ENCODE measurements at places on chromosomes 12 and 14.

- DNase-seq: no peak
Measured at GRCh38 chr14:36105401-36105800, 71.1 kb downstream of the PTCSC3 start.

DNA sequence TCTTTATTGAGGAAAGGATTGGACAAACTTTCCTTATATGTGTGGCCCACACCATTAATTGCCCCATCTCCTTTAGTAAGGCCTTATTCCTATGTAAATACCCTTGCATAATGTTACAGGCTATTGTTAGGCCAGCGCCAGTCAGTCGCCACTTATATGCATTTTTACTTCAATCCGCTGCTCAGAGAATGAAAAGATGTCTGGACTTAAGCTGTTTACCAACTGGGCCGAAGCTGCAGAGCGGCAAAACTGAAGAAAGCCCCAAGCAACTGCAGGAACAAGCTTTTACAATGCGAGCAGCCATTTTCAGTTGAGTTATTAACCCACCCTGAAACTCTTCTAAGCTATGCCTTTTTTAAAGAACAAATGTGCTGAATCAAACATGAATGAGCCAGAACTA is 92.1 kb upstream of the OTX2 start:
- DNase-seq: no peak

- DNase-seq: no peak
Measured at GRCh38 chr12:24596768-24597388, 352.0 kb downstream of the BCAT1 start.

GRCh38 chr12:54749191-54749818 is 101.1 kb upstream of the DCD start:
- DNase-seq: no peak

- no peak for DNase-seq
Measured at GRCh38 chr14:104461676-104462449, 117.7 kb upstream of the C14orf180 start.

- no peak for DNase-seq
Measured at GRCh38 chr12:32499048-32499447, 99.7 kb downstream of the FGD4 start.

GRCh38 chr12:18153826-18154225 is 63.8 kb upstream of the RERGL start:
- DNase-seq: no peak

DNA sequence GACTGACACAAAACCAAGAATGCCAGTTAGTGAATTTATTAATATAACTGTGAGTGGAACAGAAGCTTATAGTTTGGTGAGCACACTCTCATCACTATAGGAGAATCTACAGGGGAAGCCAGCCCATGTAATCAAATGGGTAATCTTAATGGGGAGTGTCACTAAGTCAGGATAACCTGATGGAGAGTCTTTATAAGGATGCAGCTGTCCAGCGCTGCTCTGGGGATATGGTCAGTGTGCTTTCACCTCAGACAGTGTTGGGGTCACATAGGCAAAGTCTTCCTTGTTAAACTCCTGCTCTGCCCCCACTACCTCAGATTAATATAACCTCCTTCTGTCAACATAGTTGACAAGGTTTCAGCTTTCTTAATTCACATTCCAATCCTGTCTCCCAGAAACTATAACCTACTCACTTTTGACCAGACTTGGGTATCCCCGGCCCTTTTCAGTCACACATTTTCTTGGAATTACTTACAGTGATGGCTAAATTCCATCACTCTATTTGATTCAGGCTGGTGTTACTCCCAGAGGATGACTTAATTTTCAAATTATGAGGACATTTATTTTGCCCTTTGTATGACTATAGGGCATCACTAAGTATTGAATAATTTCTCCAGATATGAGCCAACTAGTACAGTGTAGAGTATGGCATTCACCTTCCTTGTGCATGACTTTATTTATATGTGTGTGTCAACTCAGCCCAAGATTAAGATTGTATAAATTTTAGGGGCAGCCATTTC is 13.2 kb downstream of the STK38L start:
- no peak for DNase-seq

- no peak for DNase-seq
Measured at GRCh38 chr12:16568873-16569272, 37.1 kb downstream of the LMO3 start.

DNA sequence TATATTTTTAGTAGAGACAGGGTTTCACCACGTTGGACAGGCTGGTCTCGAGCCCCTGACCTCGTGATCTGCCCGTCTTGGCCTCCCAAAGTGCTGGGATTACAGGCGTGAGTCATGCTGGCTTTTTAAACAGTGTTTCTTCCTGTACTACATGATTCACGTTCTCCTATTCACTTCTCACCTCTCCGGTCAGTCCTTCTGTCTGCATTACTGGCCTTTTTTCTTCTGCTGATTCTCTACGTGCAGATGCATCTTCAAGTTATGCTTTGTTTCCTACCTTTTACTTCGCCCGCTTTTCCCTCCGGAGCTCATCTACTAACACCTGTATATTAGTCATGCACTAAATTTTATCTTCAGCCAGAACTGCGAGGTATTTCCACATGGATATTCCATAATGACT is 296.2 kb upstream of the FLRT2 start:
- DNase-seq: no peak

DNA sequence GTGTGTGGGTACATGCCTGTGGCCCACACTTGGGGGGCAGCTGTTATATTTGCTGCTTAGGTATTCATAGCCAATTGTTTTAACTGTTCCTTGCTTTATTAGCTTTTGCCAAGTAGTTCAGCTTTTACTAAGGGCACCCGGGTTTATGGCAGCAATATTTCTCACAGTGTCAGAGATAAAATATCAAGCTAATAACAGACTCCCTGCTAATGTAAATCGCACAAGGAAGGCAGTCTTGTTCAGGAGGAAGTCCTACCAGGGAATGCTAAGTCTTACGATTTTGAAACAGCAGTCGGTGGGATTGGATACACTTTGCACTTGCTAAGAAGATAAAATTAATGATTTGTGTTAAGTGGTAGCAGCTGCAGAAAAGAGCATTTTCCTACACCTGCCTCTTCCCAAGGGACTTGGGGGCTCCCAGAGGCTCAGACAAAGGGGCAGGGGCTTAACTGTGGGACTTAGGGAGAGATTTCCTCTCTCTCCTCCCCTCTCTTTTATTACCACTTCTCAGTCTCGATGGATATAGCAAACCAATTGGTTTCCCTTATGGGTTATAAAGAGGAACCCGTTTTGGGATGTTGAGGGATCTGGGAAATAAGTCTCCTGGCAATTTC is 175.1 kb downstream of the NRXN3 start:
- no peak for DNase-seq

GRCh38 chr12:22765421-22766130 is 140.6 kb downstream of the ETNK1 start:
- no peak for DNase-seq

DNA sequence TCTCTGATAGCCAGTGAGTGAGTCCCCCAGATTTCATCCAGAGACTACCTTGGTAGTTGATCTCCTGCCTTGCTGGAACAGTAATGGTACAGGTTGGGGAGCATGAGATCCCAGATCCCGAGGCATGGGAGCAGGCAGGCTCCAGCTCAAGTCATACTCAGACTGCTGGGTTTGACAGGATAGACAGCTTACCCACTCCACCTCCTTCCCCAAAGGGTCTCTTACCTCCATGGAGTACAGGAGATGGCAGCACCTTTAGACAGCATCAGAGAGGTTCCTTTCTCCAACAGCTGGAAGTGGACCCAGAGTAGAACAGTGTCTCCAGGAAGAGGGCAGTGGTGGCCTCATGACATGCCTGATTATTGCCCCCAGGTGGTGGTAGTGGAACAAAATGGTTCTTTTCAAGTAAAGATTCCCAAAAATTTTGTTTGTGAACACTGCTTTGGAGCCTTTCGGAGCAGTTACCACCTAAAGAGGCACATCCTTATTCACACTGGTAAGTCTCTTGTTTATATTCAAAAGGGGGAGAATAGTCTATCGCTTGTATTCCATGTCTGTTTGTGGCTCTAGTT is 4.9 kb upstream of the CSAD start:
- DNase-seq: no peak

DNA sequence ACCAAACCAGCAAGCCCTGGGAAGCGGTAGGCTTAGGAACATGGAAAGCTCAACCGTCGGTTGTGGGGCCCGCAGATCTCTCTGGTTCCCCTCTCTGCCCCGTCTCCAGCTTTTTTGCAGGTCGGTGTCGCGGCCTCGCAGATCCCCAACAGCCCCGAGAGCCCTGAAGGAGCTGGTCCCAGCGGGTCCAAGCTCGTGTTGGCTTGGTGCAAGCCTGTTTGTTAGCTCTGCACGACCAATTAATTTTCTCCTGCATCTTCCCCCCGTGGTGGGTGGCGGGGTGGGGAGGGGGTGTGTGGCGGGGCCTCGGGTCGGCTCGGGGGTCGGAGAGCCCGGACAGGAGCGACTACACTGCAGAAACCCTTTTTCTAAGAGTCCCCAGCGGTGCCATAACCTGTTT is 449 bp upstream of the SLC24A4 start:
- no peak for DNase-seq

- DNase-seq: no peak
Measured at GRCh38 chr12:75658286-75658685, 146.9 kb upstream of the KRR1 start.

DNA sequence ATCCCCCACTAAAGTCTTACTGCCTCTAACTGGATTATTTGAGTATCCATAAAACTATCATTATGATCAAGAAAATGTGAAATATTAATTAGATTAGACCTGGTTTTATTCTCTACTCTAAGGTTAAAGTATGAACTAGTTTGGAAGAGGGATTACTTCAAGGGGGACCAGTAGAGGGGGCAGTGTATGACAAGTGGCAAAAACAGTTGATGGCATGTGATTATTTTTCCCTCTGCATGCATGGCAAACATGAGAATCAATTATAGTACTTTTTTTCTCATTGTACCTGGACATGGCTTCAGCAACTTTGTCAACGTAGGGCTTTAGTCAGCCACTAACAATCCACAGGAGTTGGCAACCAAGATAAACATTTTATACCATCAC is 145.0 kb upstream of the SLC38A2 start:
- DNase-seq: no peak

DNA sequence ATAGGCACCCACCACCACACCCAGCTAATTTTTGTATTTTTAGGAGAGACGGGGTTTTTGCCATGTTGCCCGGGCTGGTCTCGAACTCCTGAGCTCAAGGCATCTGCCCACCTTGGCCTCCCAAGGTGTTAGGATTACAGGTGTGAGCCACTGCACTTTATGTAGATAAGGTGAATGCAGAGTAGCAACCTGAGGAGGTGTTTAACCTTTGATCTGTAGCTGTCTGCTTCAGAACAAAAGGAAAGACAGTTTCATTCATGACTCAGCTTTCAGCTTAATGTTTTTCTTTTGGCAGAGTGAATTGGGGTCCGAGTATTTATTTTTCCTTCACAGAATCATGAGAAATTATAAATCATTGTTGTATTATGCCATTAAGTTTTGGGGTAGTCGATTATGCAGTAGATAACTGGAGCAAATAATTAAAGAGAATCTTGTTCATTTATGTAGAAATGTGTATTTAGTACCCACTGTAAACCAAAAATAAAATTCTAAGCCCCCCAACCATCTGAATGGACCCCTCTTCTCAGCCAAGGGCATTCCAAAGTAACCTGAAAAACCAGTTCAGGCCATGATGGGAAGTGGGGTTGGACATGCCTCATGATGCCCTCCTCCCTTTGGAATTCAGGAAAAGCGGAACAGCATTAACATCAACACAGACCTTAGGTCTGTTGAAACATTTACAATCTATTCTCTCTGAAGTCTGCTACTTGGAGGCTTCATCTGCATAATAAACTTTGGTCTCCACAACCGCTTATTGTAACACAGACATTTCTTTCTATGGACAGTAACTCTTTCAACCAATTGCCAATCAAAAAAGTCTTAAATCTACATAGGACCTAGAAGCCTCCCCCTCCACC is 10.7 kb upstream of the STX2 start:
- DNase-seq: no peak

DNA sequence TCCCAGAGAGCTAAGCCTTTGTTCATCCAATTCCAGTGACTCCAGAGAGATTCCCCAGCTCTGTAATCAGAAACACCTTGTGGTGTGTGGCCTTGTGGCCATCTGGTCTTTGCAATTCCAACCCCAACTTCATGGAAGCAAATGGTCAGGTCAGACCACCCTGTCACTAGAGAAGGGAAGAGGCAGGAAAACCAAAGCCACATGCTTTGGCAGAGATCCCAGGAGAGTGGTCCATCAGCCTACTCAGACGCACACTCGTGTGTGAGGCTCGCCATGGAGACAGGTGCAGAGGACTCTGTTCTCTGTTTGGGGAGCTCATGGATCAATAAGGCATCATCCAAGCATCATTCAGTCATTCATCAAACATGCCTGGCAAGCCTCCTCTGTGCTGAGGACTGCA is 46.2 kb upstream of the TUNAR start:
- no peak for DNase-seq

- no peak for DNase-seq
Measured at GRCh38 chr12:120658286-120659150, 18.1 kb downstream of the CABP1 start.

GRCh38 chr12:49276304-49277290 is 11.7 kb downstream of the TUBA1C start:
- DNase-seq: no peak

DNA sequence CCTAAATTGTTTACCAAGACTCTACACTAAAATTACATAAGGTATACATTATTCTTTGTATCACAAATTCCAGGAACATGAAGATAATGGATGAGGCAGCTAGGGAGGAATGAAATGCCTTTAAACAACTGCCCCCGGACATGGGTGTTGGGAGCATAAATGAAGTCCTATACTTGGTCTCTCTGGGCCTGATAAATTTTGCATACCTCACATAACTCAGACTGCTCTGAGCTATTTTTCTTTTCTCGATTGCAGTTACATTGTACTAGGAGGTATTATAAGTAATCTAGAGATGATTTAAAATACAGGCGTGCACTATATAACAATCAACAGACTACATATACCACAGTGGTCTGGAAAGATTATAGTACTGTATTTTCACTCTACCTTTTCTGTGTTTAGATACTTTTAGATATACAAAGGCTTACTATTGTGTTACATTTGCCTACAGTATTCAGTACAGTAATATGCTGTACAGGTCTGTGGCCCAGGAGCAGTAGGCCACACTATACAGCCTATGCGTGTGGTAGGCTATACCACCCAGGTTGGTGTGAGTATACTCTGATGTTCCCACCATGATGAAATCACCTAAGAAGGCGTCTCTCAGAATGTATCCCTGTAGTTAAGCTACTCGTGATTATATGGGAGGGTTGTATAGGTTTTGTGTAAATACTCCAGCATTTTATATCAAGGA is 14.3 kb downstream of the FNTB start:
- no peak for DNase-seq
